ENCODE measurements at places on chromosomes 4 and X. TPM values are rescaled to one million over a fixed set of nuclear protein-coding genes. Genes with fewer than 3 reads are reported as not detected.

FRMD7 gene
- 0.18 TPM for total RNA-seq

GRCh38 chr4:108919226-108919893 lies 156.5 kb upstream of the ETNPPL start:
- H3K4me3 ChIP-seq: no peak overlapping the region
- no peak overlapping the region for H3K27ac ChIP-seq
- no peaks in the 10 kb centered on the region for H3K27me3 ChIP-seq

P2RY8 gene
- not detected for total RNA-seq

GRCh38 chr4:131002132-131002531 lies 1906.2 kb downstream of the C4orf33 start:
- H3K27me3 ChIP-seq: no peaks in the 10 kb centered on the region
- peaks cover 7% of the 10 kb centered on the region for H3K4me1 ChIP-seq
- H3K27ac ChIP-seq: no peak overlapping the region
- no peaks in the 10 kb centered on the region for H3K36me3 ChIP-seq
- H3K4me3 ChIP-seq: no peak overlapping the region

GRCh38 chr4:85761803-85762528 lies 287.0 kb downstream of the ARHGAP24 start:
- no peak for DNase-seq
- no peak overlapping the region for H3K4me3 ChIP-seq
- H3K27me3 ChIP-seq: no peaks in the 10 kb centered on the region
- no peaks in the 10 kb centered on the region for H3K36me3 ChIP-seq
- H3K4me1 ChIP-seq: peaks cover 2% of the 10 kb centered on the region
- no peak overlapping the region for H3K27ac ChIP-seq

GRCh38 chrX:70079870-70080269 lies 17.6 kb downstream of the OTUD6A start:
- no peaks in the 10 kb centered on the region for H3K36me3 ChIP-seq
- H3K4me1 ChIP-seq: no peaks in the 10 kb centered on the region
- H3K27ac ChIP-seq: no peak overlapping the region
- H3K4me3 ChIP-seq: no peak overlapping the region

DNA sequence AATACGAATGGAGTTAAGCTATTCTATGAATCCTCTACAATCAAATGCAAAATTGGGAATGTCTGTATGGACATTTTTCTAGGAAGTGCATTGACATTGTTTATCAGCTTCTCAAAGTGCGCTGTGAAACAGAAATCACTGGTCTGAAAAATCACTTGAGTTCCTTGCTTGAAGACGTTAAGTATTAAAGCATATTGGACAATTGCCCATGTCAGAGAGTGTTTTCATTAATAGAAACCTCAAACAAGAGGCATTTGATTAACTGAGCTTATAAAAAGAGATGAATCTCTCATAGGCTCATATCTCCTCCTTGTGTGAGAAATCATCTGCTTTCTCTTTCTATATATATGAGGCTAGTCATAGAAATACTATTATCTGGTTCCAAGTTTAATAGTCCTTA lies 692.1 kb upstream of the POU3F4 start:
- H3K27ac ChIP-seq: no peak overlapping the region
- H3K27me3 ChIP-seq: no peaks in the 10 kb centered on the region
- H3K4me3 ChIP-seq: no peak overlapping the region
- peaks cover 6% of the 10 kb centered on the region for H3K4me1 ChIP-seq
- no peak for DNase-seq

DNA sequence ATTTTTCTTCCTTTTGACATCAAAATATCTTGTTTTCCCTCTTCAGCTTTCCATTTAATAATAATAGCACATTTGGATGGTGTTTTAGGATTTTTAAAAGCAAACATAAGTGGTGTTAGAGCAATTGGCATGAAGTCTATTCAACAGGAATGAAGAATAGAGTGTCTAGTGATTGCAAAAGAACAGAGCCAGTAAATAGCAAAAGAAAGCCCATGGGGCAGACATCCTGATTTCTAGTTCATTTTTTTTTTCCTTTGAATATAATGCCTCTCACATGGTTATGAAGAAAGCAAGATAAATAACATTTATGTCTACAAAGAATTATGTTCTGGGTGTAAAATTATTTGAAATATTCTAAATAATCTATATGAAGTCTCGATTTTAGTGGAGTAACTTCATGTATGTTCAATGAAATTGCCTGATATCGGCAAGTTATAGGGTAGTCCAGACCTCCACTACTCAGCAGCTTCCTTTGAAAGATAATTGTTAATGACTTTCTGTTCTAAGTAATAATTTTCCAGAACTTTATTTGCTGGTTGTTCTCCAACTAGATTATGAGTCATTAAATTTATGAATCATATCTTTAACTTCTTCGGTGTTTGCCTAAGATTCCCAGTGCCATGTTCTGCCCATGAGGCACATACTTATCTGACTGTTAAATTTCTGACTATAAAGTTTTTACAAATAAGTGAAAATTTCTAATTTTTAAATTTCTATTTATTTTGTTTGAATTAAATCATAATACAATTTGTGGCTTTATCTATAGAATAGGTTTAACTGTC lies 587.9 kb downstream of the TLL1 start:
- DNase-seq: no peak
- H3K27me3 ChIP-seq: no peaks in the 10 kb centered on the region
- no peaks in the 10 kb centered on the region for H3K36me3 ChIP-seq
- peaks cover 2% of the 10 kb centered on the region for H3K4me1 ChIP-seq

XKRX gene
- 0.96 TPM for total RNA-seq

FGD1 gene
- total RNA-seq: 39.9 TPM

VSIG1 gene
- 0.54 TPM for total RNA-seq

GRCh38 chr4:183576701-183577404 lies 72.0 kb downstream of the ING2 start:
- peak overlapping the region; percentile 63 for H3K27ac ChIP-seq
- H3K27me3 ChIP-seq: no peaks in the 10 kb centered on the region
- peaks cover 5% of the 10 kb centered on the region for H3K36me3 ChIP-seq
- peaks cover 23% of the 10 kb centered on the region for H3K4me1 ChIP-seq
- no peak overlapping the region for H3K4me3 ChIP-seq

GRCh38 chr4:21136051-21136630 lies 435.9 kb downstream of the PACRGL start:
- H3K27me3 ChIP-seq: peaks cover 3% of the 10 kb centered on the region
- no peak overlapping the region for H3K4me3 ChIP-seq
- no peaks in the 10 kb centered on the region for H3K36me3 ChIP-seq
- no peaks in the 10 kb centered on the region for H3K4me1 ChIP-seq
- no peak overlapping the region for H3K27ac ChIP-seq

HTRA3 gene
- 27.9 TPM for total RNA-seq

GRCh38 chr4:105871997-105872396 lies 23.3 kb upstream of the NPNT start:
- no peak overlapping the region for H3K4me3 ChIP-seq
- H3K27me3 ChIP-seq: peaks cover 3% of the 10 kb centered on the region
- H3K36me3 ChIP-seq: no peaks in the 10 kb centered on the region
- H3K4me1 ChIP-seq: peaks cover 2% of the 10 kb centered on the region
- no peak for DNase-seq
